SW 1271 (cell line): ENCODE measurements at places on chromosomes 7 and 10.

DNA sequence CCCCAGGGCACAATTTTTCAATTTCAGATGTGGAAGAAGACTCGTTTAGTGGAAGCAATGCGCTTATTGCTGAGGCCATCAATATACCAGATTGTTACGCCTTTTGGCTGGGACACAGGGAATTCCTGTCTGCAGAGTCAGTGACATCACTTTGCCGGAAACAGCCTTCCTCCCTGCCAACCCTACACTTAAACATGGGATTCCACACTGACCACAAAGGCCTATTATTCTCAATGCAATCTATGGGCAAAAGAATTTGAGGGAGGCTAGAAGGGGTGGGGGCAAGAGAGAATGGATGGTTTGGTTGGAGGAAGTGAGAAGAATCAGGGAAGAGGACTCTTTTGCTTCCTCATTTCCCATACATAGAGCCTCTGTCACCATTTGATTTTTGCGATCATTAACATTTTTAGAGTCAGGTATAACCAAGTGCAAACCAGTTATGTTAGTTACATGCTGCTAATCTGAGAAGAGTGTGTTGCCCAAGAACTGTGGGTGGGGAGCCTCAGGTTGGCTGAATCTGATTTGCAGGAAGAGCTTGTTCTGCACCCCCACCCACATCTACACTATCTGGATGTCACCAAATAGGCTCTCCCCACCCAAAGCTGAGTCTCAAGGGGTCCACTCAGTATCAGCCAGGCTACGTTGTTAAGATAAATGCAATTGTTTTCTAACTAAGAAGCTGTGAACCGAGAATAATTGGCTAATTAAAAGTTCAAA is 58.2 kb downstream of the ENTPD1 start:
- DNase-seq, result no peak

- no peak for DNase-seq
These were observed 902.9 kb upstream of the LRRN3 start for GRCh38 chr7:110187877-110188554.

DNA sequence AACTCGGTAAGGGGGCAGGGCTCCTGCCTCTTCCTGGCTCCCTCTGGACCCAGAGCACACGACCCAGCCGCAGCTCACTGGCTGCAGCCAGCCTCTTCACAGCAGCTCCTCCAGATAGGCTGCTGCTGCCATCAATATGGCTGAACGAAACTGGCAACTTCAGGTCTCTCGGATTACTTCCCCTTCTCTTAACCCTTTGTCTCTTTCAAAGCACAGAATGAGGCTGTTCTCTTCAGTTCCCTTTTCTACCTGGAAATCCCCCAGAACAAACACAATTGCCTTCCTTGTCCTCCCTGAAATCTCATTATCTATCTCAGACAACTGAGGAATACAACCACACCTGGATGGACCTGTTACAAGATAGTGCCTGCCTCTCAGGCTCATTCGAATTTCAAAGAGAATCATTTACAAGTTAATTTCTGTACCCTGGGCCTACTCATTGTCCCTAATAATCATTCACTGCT is 193.4 kb upstream of the MBL2 start:
- no peak for DNase-seq

DNA sequence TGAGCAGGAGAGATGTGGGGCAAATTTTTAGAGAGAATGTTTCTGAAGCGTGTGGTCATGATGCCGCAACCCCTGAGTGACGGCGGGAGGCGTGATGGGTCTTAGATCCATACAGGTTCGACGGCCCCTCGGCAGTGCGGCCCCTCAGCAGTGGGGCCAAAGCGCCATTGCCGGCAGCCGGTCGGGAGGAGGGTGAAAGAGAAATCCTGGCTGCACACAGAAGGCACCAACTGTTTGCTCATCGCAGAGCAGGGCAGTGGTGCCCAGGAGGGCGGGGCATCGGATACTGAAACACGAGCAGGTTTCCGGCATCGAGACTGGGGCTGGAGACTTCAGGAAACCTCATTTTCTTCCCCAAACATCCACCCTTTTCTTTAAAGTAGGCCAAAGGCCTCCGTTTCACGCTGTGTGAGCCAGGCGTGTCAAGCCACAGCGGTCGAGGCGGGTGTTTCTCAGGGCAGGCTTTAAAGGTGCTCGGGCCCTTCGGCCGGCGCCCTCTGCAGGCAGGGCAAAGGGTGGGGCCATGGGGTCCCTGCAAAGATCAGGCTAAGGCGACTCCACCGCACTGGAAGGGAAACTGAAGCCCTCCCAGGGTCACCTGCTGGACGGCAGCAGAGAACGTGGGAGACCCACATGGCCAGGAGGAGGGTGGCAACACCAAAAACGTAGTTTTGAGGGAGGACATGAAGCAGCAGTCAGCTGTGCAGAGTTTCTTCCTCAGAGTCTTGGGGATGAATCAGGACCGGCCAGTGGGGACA is 42.0 kb upstream of the PPP2R2D start:
- DNase-seq, result no peak

- no peak for DNase-seq
These were observed 21.8 kb upstream of the GOLGA7B start for GRCh38 chr10:97827702-97828291.

- no peak for DNase-seq
These were observed 24.7 kb downstream of the MICU1 start for GRCh38 chr10:72601144-72601543.
